ENCODE measurements at places on chromosomes 3 and 15.
A peak's percentile ranks its signal among the peaks of the same experiment; 100 is the strongest.

DNA sequence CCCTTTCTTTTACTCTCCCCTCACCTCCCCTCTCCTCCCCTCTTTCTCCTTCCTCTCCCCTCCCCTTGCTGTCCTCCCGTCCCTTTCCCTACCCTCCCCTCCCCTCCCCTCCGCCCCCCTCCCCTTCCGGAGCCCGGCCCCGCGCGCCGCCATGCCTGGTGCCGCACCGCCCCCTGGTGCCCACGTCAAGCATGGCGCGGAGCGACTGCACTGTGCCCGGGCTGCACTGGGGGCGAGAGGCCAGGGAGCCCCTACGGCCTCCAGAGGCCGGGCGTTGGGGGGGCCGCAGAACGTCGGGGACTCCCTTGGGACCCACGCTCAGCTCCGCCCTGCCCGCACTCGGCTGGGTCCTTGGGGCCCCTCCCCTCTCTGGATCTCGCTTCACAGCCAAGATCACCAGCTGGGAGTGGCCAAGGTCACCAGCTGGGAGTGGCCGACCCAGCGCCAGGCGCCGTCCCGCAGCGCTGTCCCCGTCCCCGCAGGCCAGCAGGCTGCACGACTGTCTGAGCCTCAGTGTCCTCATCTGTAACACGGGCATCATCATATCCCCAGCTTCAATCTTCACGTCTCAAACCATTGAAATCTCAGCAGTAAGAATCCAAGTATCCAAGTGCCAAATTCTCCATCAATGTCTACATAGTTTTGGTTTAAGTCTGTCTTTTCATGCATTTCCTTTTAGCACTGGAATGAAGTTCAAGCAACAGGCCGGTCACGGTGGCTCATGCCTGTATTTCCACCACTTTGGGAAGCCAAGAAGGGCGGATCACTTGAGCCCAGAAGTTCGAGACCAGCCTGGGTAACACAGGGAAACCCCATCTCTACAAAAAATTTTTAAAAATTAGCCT is 42.5 kb downstream of the TPRA1 start:
- peak; percentile 45 for DNase-seq

DNA sequence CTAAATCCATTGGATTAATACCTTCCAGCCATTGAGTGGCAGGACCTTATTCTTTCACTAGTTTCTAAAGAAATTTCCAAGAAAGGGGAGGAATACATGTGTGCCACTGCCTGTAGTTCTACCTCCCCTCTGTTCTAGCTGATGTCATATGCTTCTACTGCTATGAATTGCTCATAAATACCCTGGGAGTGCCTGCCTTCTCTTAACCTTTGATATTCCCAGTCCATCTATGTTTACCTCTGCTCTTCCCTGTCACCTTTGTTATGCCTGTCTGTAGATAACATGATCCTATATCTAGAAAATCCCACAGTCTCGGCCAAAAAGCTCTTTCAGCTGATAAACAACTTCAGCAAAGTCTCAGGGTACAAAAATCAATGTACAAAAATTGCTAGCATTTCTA is 486.9 kb upstream of the ARRDC4 start:
- no peak for DNase-seq

DNA sequence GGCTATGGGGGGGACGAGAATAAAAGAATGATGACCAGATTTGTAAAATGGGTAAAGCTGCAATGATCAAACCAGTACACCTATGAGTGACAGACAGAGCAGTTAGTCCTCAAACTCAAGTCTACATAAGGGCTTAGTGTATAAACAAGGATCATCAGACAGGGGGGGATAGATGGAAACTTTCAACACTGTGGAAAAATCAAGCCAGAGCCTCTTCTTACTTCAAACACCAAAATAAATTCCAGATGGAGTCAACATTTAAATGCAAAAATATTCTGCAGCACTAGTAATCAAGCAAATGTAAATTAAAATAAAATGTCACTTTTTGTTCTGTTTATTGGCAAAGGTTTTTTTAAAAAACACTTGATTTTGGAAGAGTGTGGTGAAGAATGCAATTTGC is 205.9 kb upstream of the RGMA start:
- DNase-seq = no peak

- no peak for DNase-seq
Measured at GRCh38 chr3:162769564-162769963, 1273.0 kb downstream of the OTOL1 start.

DNA sequence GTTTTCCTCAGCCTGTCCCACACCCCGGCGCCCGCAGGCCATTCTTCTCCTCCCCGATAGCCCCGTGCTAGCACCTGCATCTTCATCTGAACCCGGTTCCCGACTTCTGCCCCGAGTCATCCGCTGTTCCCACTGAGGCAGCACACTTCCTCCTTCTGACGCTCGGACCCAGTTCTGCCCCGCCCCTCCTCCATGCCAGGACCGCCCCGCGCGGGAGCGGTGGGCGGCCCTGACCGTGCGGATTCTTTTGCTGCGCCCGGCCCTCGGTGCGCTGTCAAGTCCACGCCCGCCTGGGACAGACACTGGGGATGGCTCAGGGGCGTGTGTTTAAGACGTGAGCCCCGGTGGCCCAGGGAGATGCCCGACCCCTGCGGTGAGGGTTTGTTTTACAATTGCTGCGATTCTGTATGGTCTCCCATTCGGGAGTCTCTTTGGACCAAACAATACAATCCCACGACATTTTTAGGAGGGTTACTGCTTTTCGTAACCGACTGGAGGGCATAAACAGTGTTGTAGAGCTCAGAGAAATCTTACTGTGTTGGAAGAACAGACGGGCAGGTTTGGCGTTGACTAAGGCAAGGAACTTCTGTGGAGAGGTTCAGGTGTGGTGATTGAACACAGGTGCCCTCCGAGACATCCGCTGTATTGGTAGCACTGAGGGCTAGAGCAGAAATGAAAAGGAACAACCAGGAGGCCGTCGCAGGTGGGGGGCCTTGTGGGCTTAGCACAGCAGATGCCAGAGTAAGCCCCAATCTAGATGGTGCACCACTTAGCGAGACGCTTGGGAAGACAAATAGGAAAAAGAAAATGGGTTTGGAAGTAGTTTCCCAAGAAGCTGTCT is 716 bp downstream of the PTPN23 start:
- peak; percentile 36 for DNase-seq

GRCh38 chr15:44075535-44075934 is 119.5 kb downstream of the FRMD5 start:
- no peak for DNase-seq

DNA sequence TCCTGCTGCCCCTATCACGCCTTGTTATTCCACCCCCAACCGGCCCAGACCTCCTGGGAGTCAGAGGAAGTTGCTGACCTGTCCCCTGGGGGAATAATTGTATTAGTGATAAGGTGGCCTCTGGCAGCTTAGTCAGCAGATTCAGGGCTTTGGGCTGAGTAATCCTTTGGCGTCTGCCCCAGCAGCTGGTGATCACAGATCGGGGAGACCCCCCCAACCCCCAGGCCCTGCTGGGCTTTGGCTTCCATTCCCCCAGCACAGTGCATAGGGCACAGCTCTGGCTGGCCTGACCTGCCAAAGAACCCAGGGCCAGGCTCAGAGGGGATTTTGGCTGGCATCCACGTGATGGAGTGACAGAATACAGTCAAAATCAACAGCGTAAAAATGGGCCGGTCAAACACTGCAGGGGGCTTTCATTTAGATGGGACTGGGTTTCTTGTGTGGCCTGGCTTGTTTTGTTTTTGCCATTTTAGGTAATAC is 3.9 kb upstream of the NR2E3 start:
- no peak for DNase-seq
